Mesothelial cell of epicardium (in vitro differentiated cells): ENCODE measurements at places on chromosomes 3 and 15. TPM values are rescaled to one million over a fixed set of nuclear protein-coding genes. Genes with fewer than 3 reads are reported as not detected.

- peak; percentile 42 for DNase-seq
These were observed 533.5 kb downstream of the IGSF11 start for GRCh38 chr3:118501152-118501551.

GRCh38 chr15:71627604-71628003 is 182.8 kb upstream of the NR2E3 start:
- DNase-seq, result no peak

- DNase-seq, result no peak
These were observed 76.9 kb downstream of the TRIM69 start for GRCh38 chr15:44813231-44813630.

DNA sequence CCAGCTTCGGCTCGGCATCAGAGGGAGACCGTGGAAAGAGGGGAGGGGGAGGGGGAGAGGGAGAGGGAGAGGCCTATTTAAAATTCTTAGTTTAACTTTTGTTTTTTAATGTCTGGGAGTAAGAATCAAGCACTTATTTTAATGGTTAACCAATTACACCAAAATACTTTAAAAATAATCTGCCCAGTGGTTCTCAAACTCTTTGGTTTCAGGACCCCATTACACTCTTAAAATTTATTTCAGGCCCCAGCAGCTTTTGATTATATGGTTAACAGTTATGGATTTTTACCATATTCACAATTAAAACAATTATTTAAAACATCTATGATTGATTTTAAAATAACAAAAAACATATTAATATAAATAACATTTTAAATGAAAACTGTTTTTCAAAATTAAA is 44.5 kb downstream of the NKIRAS1 start:
- no peak for DNase-seq

DNA sequence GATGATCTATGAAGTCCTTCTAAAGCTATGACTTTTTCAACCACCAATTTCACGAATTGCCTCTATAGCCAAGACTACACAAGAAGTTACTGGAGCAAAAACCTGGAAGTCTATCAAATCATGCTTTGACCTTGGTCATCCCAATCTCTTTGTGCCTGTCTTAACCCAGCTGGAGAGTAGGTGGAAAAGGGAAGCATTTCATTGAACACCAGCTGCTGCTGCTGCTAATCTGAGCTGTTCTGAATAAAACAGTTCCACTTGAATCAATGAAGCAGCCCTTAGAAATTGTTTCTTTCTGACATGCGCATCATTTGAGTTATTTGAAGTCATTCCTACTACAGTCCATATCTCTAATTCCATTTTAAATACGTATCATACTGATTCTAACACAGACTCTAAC is 7.3 kb upstream of the UBE3A start:
- DNase-seq, result no peak

DNA sequence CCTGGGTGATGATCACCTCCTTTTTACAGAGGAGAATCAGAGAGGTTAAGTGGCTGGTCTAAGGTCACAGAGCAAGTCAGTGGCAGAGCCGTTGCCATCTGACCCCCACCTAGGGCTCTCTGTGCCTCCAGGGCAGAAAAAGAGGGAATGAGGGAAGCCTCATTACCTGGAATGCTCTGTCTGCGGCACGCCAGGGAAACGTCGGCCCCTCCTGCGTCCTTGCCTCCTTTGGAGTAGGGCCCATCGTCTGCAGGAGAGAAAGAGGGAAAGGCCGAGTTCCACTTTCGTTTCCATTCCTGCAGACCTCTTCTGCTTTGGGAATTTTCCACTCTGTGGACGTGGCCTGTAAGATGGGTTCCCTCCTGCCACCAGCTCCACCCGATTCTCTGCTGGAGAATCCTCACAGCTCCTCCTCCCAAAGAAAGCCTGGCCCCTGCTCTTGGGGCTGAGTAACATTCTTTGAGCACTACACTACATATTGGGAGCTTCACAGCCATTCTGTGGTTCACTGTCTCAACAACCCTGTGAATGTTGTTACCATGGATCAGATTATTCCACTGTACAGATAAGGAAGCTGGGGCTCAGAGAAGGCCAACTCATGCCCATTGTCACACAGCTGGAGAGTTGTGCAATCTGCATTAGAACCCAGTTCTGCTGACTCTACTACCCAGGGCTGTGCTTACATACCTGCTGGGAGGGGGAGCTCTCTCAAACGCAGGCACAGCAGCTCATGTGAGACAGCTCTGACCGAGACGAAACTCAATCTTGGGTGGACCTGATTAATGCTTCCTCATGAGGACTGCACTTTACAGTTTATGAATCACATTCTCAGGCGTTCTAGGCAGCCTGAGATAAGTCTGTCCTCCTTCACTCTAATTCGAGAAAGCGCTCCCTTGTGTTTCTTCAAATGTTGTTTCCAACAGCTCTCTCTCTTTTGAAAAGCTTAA is 14.2 kb downstream of the GRIP2 start:
- no peak for DNase-seq

- peak; percentile 27 for DNase-seq
These were observed 103.5 kb upstream of the SLC7A14 start for GRCh38 chr3:170689296-170689829.

GRCh38 chr3:140363801-140364200 is 314.1 kb upstream of the TRIM42 start:
- DNase-seq, result no peak

- no peak for DNase-seq
These were observed 7.3 kb upstream of the TNFSF10 start for GRCh38 chr3:172530566-172530965.

- DNase-seq, result no peak
These were observed 112.0 kb upstream of the NEO1 start for GRCh38 chr15:72940229-72940622.

DNA sequence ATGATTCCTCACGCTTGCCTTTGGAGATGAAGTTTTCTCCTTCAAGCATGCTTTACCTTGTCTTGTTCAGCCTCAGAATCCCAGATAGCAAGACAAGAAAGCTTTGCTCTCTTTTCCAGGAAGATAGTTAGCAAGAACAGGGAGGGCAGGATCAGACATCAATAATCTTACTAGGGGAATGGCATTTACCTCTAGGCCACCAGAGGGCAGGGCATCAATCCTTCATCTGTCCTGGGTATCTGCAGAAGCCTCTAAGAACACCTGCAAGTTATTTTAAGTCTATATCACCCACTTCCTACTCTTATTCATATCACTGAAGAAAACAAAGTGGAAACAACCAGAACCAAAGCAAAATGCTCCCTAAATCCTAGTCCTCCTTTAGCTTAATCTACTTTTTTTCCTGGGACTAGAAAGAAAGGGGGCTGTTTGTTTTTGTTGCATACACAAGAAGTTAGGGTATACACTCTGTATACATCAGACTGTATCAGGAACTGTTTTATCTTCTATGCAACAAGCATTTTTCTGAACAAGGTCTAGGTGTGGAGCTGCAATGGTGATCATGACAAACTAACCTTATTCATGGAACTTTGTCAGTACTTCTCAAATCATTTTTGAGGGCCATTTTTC is 862.5 kb downstream of the CADM2 start:
- DNase-seq, result no peak

FSIP1 gene
- total RNA-seq, result 0.50 to 0.89 TPM (median 0.74 TPM) in 3 replicates

MUC20 gene
- 8.7 to 11.7 TPM (median 9.4 TPM) in 3 replicates for total RNA-seq

MRAS gene
- 37.3 to 40.4 TPM (median 40.1 TPM) in 3 replicates for total RNA-seq

SAXO2 gene
- 3.3 to 4.3 TPM (median 4.0 TPM) in 3 replicates for total RNA-seq

NLGN1 gene
- 3.1 to 4.2 TPM (median 3.7 TPM) in 3 replicates for total RNA-seq

TTLL13 gene
- 0.33 to 0.77 TPM (median 0.47 TPM) in 3 replicates for total RNA-seq

PODXL2 gene
- total RNA-seq, result 25.5 to 29.7 TPM (median 27.1 TPM) in 3 replicates
